ENCODE measurements at places on chromosomes 2 and 18.

DNA sequence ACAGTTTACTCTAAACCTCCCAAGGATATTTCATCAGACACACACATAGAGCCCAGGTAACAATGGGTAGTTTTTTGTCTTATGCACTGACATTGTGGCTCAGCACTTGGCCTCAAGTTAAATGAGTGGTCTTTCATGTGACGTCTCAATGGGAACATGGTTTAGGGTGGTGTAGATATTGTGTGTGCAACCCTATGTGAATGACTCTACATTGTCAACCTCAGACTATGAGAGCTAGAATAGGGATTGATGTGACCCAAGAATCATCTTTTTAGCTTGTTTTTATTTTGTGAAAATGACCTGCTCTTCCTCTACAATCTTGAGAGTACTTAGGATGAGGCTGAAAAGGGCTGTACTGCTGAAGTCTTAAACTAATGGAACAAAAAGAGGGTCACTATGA, 86.2 kb downstream of the SCN1A start:
- DNase-seq = no peak

DNA sequence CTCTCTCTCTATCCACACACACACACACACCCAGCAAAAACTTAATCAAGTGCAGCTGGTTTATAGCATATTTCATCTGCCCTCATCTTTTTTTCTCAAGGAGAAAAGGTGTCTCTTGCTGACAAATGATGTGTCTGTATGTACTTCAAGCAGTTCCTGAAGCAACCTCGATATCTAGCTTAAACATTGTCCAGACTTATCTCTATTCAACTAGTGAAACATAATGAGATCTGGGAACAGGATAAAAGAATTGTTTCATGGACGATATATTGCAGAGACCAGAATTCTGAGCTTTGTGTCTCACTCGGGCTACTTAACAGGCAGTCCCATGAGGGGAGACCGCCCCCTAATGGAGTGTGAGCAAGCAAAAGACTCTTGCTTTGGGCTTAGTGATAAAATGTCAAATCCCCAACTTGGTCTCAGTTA, 929.2 kb upstream of the SOX11 start:
- peak; percentile 4 for DNase-seq

- no peak for DNase-seq
These were observed 40.3 kb downstream of the CRIM1 start for GRCh38 chr2:36395866-36396265.

DNA sequence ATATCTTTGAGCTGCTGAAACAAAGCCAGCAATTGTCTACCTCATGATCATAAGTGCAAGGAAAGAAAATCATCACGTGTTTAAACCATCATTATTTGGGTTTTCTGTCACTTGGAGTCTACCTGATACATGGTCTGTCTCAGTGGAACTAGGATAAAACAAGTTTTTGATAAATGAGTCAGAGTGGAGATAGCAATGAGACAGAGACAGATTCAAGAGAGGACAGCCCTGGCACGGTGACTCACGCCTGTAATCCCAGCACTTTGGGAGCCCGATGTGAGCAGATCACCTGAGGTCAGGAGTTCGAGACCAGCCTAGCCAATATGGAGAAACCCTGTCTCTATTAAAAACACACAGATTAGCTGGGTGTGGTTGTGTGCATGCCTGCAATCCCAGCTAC, 93.8 kb downstream of the PMAIP1 start:
- no peak for DNase-seq

GRCh38 chr18:62399781-62400308, 74.7 kb downstream of the TNFRSF11A start:
- DNase-seq = no peak

GRCh38 chr2:5763531-5763930, 71.3 kb downstream of the SOX11 start:
- no peak for DNase-seq

DNA sequence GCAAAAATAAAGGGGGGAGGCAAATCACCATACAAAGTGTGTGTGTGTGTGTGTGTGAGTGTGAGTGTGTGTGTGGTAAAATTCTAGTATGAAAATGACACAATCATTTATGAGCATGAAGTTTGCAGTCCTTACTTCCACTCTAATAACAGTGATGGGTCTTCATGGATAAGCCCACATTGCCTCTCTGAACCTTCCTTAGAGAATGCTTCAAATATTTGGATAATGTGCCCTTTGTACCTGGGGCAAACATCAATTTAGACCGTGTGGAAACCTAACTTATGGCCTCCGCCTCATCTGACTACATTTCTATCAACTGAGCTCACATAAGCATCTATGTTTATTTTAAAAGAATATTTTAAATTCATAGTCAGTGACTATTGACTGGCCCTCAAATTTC, 3.7 kb downstream of the SCN9A start:
- DNase-seq = no peak

DNA sequence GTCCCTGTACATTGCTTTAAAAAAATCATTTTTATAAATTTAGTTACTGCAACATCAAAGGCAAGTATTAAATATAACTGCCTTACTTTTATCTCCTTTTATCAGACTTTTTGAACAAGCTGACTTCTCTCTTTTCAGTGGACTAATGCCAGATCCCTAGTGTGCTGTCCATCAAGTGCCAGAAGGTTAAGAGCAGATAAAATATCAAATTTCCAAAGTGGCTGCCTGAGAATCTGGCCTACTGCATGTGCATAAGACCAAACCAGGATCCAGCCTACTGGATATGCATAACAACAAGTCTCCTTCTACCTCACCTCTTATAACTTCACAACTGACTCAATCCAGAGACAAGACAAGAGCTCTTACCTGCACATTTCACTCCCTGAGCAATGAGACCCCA, 59.8 kb upstream of the CHRNA1 start:
- no peak for DNase-seq

- peak; percentile 53 for DNase-seq
These were observed 52.2 kb upstream of the KCNH7 start for GRCh38 chr2:162890690-162891311.

DNA sequence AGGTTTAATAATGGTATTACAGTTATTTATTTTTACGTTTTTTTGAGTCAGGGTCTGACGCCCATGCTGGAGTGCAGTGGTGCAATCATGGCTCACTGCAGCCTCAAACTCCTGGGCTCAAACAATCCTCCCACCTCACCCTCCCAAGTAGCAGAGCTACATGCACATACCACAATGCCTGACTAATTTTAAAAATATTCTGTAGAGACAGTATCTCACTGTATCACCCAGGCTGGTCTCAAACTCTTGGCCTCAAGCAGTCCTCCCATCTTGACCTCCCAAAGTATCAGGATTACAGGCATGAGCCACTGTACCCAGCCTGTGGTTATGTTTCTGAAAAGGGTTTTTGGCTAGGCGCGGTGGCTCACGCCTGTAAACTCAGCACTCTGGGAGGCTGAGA, 120.8 kb downstream of the ESCO1 start:
- no peak for DNase-seq

GRCh38 chr2:132701810-132702209, 31.8 kb upstream of the LYPD1 start:
- DNase-seq = no peak

DNA sequence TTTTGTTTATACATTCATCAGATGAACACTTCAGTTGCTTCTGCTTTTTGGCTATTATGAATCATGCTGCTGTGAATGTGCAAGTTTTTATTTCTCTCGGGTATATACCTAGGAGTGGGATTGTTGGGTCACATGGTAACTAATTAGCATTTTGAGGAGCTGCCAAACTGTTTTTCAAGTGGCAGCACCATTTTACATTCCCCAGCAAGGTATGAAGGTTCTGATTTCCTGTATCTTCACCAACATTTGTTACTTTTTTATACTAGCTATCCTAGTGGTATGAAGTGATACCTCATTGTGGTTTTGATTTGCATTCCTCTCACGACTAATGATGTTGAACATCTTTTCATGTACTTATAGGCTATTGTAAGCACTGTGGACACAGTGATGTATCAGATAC, 53.9 kb downstream of the DYNC1I2 start:
- DNase-seq = no peak

- DNase-seq = no peak
These were observed 24.7 kb upstream of the TOGARAM2 start for GRCh38 chr2:28956415-28956826.

DNA sequence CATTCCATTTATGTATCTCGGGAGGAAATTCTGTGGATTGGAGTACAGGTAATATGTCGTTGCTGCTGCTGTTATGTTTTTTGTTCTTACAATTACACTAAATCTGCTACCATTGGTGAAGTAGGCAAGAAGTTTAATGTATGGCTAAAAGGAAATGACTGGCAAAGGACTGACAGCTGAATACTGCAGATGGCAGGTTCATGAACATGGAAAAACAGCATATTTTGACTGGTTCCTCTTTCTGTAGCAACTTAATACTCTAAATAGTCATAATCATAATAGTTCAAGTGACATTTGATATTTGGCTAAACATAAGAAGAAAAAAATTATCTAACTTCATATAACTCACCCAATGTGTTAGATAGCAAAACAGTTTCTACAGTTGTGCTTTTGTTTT, 84.5 kb upstream of the PGAP1 start:
- DNase-seq = no peak

GRCh38 chr2:204732019-204732418, 186.7 kb downstream of the PARD3B start:
- peak; percentile 30 for DNase-seq

DNA sequence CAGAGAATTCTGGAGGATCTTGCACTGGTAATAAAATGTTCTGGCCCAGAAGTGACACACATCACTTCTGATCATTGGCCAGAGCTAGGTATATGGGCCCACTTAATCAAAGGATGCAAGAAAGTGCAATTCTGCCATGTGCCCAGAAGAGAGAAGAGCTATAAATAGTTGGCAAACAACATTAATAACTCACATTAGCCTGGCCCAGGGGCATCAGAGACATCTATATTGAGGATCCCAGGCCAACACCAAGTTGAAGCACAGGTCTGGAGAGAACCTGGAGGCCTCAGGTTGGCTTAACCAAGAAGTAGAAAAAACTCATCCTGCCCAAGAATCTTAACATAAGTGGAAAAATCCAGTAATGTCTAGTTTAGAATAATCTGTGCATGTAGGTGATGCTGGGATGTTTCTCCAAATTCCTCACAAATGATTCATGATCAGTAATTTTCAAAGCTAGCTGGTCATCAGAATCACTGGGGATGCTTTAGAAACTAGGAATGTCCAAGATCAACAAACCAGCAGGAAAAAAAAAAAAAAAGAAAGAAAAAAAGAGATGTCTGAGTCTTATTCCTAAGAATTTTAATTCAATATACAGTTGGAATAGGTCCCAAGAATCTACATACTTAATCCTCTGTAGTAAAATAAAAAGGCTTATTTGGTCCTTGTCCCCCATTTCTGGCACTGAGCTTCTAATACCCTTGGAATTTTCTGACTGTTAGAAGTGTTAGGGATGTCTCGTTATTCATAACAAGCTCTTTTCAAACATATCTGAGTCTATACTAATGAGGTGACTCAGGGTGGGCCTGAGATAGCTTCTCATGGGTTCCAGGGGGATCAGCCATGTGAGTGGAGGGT, 35.0 kb upstream of the EVA1A start:
- DNase-seq = no peak

DNA sequence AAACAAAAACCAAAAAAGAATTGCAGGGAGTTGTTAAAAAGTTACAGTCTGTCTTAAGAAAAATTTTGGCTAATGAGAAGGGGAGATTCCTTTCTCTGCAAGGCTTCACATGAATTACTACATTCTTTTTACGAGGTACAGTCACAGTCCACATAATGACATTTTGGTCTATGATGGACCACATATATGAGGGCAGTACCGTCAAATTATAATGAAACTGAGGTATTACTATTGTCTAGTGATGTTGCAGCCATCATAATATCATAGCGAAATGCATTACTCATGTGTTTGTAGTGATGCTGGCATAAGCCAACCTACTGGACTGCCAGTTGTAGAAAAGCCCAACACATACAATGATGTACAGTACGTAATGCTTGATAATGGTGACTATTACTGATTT, 12.5 kb downstream of the SERPINB7 start:
- DNase-seq = no peak

- DNase-seq = no peak
These were observed 84.5 kb downstream of the PRPF40A start for GRCh38 chr2:152632736-152633135.

DNA sequence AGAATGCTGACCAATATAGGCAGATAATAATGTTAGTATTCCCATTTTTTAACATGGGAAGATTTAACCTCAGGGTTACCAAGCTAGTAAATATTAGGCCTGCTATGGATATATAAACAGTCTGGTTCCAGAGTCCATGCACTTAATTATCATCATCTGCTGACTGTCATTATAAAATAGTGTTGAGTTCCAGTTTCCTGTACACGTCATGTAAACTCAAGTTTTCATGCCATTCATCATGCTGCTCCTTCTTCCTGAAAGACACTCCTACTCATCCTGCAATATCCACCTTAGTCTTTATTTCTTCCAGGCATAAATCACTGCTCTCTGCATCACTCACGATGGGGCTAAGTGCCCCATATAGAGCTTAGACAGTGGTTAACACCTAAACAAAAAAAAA, 420.8 kb upstream of the SPHKAP start:
- no peak for DNase-seq

DNA sequence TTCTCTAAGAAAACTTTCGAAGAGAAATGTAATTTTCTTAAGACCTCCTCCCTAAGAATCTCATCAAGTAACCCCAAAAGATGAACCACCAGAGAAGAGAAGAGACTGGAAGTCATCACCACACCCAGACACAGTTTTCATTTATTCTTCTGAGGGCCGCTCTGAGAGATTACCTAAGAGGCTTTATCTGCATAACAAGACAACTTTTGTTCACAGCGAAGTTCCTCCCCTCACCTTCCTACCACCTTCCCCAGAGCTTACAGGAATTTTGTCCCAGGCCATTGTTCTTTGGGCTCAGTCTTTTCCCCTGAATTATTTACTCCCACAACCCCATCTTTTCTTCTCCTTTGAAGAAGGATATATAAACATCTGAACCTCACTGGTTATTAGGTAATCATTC, 92.8 kb downstream of the AKAIN1 start:
- DNase-seq = no peak

GRCh38 chr2:128796321-128796720, 477.7 kb upstream of the HS6ST1 start:
- no peak for DNase-seq

DNA sequence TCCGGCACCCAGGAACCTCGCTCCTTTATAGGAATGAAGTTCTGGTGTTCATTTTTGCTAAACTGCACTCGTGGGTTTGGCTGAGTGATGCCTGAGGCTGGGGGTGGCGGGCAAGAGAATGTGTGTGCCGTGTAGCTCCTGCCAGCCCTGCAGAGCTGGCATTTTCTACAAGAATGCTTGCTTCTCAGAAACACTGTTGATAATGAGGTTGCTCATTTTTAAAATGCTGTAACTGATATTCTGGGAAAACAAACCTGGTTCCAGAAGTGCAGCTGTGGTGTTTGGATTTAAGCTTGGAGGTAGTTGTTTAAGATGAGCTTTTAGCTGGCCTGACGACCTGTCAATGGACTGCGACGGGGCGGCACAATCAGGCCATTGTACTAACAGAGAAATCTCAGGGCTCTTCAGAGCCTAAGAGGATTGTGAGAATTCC, 511.9 kb upstream of the TNP1 start:
- DNase-seq = no peak

DNA sequence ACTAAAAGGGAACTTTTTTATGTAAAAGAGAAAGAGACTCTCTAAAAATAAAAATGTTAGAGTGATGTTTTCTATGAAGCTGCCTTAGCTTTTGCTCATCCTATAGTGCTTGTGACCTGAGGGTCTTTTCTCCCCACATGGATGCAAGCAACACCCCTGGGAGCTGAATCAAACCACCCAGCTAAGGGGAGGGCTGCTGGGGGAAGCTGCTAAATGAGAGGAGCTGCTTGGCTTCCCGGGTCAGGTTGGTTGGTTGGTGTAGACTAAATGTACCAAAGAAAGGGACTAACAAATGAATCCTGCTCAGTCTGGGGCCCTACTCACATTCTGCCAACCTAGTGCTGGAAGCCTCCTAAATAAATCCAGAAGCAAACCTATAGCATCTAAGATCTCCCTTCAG, 35.0 kb downstream of the AFF3 start:
- DNase-seq = no peak
